Stomach (tissue), 19 donors: ENCODE measurements at places on chromosomes 7 and 10. TPM values are rescaled to one million over a fixed set of nuclear protein-coding genes. Genes with fewer than 3 reads are reported as not detected.

Gene POR
- 56.7 TPM for total RNA-seq

DNA sequence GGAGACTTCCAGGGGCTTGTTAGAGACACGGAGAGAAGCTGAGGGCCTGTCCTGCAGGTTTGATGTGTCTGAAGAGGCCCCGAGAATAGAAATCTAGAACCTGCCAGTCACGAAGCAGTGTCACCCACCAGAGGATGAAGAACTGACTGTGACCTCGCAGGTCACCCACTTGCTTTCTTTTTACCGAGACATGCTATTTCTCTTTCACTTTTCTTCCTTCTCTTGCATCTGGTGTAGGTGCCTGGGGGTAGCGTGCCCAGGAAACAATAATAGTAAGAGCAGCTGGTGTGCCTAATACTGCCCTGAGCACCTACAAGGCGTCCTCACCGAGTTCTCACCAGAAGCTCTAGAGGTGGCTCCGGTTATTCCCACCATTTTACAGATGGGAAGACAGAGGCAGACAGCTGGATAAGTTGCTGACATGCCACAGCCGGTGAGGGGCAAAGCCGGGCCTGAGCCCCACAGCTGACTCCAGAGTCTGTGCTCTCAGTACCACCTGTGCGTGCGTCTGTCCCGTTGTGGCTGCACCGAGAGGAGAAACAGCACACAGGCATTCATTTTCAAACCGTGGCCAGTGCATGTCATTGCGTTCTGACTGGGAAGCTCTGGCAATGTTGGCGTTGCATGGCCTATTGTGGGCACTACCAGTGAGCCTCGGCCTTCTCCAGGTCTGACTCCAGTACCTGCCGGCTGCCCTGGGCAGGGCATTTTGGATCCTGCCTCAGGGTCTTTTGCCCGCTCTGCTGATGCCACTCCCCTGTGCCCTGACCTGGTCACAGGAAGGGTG lies 7.8 kb downstream of the CHST3 start:
- DNase-seq: no peak

Gene ZNF138
- total RNA-seq: 1.8 TPM

- DNase-seq: no peak
Measured at GRCh38 chr7:114879554-114879953, 42.3 kb upstream of the MDFIC start.

- no peak for DNase-seq
Measured at GRCh38 chr10:122417667-122418066, 36.8 kb upstream of the ARMS2 start.
